ENCODE measurements at places on chromosomes 6 and 20.

- no peak for DNase-seq
Measured at GRCh38 chr20:61185841-61186601, 66.0 kb upstream of the CDH4 start.

DNA sequence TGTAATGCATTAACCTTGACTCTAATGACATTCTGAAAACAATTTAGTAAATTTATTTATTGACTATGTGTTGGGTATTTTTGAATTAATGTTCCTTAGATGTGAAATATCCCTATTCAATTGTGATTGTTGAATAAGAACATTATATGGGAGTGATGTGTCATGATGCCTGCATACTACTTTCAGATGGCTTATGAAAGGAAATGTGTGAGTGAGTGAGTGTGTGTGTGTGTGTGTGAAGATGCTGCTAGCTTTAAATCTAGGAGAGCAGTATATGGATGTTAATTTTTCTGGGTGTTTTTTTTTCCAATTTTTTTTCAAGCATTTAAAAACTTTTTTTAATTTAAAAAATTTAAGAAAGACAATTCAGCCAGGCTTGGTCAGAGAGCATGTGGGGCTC is 32.5 kb upstream of the NT5E start:
- no peak for DNase-seq

- DNase-seq: no peak
Measured at GRCh38 chr6:90187437-90188121, 109.1 kb downstream of the BACH2 start.

GRCh38 chr6:10315034-10315433 is 99.8 kb downstream of the TFAP2A start:
- peak; percentile 71 for DNase-seq

DNA sequence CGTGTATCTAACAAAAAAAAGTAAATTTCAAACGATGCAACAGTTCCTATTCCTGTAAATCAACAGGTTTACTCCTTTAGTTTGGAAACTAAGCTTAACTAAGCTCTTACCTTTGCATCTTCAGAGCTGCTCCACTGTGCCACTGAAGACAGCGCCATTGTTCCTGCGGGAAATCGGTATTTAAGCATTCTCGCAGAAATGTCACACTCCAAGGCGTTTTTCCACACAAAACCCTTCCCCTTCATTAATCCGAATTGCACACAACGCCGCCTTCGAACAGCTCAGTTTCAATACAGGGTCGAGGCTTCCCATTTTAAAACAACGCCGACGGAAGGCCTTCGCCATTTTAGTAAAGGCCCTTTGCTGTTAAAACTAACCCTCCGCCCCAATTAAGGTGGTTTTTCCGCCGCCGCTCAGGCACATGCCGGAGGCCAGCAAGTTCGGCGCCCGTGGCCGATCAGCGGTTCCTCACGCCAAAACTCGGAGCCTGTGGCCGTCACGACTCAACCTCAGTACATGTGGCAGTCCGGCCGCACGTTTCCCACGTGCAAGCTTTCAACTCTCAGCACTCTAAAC is 35.4 kb upstream of the SYNCRIP start:
- no peak for DNase-seq

Measured in iPS DF 19.7 (cell line).